ENCODE measurements at places on chromosomes 5 and 9.

- no peak for DNase-seq
These were observed 684 bp downstream of the DNAJA1 start for GRCh38 chr9:33025572-33026342.

DNA sequence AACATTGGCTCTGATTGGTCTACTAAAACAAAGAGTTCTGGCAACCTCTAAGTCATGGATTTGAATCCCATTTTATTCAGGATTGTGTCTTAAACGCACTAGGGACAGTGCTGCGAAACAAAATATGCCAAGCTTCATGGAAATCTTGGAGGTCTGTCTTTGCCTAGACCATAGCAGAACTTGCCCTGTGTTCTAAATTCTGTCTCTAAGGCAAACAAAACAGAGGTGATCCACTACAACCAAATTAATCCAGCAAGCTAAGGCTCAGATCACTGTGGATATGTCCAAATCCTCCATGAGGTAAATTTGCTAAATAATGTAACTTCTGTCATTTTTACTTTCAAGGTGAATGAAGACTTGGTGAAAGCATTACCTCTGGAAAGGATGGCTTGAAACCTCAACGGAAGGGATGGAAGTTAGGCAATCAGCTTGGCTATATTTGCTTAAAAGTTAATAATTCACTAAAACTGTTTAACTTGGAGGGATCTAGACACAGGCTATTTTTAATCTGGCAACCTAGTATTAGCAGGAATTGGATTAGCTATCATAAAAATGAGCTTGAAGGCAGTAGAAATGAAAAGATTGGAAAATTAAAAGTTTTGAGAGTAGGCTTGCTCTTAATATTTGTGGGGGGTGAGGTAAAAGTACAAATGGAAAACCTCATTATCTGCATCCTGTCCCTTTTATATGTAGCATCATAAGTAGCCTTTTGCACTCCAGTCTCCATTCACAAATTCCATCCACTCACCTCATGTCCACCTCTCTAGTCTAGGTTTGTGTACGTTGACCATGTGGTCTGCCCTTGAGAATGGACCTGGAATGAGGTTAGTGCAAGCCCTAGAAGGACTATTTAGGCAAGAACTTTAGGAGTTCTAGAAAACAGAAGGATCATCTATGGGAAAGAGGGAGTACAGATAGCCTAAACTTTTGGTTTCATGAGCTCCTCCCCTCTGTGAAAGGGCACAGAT is 176.2 kb downstream of the SMC2 start:
- no peak for DNase-seq

DNA sequence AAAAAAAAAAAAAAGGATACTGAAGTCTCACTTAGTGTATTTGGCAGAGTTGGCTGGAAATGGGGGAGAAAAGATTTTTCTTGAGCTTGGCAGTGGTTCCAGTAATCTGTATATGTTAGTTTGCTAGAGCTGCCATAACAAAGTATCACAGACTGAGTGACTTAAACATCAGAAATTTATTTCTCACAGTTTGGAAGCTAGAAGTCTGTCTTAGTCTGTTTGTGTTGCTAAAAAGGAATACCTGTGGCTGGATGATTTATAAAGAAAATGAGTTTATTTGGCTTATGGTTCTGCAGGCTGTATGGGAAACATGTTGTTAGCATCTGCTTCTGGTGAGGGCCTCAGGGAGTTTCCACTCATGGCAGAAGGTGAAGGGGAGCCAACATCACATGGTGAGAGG is 89.6 kb upstream of the CEP78 start:
- no peak for DNase-seq

DNA sequence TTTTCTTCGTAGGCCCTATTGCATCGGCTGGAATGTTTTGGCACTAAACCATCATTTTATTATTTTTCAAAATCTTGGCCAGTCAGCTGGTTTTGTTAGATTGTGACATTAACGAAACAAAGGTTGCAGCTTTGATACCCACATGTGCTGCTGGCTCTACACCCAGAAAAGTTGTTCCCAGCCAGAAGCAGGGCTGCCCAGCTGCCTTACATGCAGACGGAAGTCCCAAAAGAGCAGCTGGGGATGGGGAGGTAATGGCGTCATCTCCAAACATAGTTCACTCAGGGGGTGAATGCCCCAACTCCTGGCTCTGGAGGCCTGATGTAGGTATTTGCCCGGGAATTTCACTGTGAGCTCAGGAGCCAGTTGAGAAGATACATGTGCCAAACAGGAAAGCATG is 23.3 kb downstream of the TMEM171 start:
- DNase-seq = no peak

- DNase-seq = no peak
These were observed 225.1 kb downstream of the PDZD2 start for GRCh38 chr5:31863991-31864411.

GRCh38 chr5:42756606-42757601 is at the start of gene CCDC152:
Gene CCDC152 (plus strand): TSS chr5:42756818. CDS start chr5:42759122, 2,304 bp downstream.
- no peak for DNase-seq

DNA sequence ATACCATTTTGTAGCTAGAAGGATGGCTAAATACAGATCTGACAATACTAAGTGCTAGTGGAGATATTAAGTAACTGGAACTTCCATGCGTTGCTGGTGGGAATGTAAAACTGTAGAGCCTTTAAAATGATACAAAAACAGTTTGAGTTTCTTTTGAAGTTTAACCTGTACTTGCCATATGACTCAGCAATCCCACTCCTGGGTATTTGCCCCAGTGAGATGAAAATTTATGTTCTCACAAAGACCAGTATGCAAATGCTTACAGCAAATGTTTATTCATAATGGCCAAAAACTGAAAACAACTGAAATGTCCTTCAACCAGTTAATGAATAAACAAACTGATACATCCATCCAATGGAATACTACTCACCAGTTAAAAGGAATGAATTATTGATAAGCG is 137.3 kb downstream of the SLC12A2 start:
- no peak for DNase-seq

DNA sequence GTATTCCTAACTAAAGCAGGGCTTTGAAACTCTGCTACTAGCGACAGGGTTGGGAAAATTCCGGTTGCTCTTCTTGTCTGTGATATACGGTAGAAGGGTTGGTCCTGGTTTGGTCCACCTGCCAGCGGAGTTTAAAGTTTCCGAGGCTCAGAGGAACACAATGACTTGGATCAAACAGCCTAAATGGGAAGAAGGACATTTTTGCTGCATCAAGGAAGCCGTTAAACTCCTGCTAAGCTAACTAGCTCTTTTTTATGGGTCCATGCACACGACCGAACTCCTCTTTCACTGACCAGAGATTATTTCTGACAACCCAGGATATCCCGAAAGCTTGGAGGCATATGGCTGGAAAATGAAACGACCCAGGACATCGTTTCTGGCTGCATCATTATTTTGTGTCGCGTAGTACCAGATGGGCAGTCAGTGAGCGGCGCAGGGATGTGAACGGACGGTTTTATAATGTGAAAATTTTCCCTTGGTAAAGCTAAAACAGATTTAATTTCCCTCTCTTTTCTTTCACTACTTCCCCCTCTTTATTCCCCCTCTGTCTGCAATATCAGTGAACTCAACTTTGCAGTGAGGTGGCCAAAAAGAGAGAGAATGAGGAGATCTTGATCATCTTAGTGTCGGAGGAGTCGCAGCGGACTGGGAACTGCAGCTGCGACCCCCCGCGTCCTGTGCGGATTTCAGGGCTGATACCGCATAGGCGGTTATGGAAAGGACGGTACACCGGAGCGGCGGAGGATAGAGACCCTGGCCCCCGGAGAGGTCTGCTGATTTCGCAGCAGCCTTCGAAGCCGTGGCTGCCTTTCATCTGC is at the start of gene LURAP1L:
Gene LURAP1L, plus strand, starts transcription at position 160 of the 818 bp plus-strand sequence. CDS start 696 bp downstream, outside the sequence.
- DNase-seq = no peak

- no peak for DNase-seq
These were observed 5.5 kb upstream of the AQP3 start for GRCh38 chr9:33452828-33453271.
